PC-3 (cell line): ENCODE measurements at places on chromosomes 7 and 10. TPM values are rescaled to one million over a fixed set of nuclear protein-coding genes. Genes with fewer than 3 reads are reported as not detected.

GRCh38 chr7:6166443-6166891 is 106.0 kb downstream of the CYTH3 start:
- DNase-seq: no peak

DNA sequence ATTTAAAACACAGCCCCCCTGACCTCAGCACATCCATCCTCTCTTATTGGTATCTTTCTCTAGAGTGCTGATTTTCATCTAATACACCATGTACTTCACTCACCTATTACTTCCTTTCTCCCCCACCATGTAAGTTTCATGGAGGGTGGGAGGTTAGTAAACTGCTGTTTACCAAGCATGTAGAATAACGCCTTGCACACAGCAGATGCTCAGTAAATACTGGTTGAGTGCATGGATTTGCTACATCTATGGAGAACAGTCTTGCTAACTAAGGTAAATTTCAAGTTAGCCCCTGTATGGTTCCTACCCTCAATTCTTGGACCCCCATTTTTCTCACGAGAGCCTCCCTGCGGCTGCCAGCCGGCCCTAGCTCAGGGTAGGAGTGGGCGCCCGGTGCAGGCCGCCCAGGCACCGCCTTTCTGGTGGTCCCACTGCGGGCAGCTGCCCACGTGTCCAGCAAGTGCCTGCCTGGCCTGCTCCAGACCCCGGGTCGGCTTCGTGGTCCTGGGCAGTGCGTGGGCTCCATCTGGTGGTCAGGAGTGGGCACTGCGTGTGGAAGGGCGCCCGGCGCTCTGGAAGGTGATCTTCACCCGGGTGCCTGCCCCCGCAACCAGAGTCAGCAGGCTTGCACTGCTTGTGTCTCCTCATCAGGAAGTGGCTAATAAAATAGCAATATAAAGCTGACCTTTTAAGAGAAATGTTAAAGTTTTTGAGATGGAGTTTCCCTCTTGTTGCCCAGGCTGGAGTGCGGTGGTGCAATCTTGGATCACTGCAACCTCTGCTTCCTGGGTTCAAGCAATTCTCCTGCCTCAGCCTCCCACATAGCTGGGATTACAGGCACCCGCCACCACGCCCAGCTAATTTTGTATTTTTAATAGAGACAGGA is 63.4 kb upstream of the DNAJB6 start:
- peak; percentile 82 for DNase-seq

DNA sequence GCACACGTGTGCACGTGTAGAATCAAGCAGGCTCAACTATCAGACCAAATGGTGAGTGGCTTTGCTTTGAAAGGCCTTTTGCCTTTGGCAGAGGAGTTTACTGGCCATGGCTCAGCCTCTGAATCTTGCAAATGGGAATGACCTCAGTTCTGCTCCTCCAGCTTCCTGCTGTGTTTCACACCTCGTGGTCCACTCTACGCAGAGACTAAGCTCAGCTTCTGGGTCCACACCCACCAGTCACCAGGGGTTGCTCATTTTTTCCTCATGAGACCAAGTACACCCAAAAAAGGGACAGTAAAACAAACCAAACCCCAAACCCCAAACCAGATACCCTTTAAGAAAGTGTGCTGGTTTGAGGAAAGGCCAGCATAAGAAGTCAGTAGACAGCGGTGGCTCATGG is 236.4 kb downstream of the DNAJB6 start:
- no peak for DNase-seq

- peak; percentile 33 for DNase-seq
These were observed 28.8 kb downstream of the PFKP start for GRCh38 chr10:3096149-3096548.

Gene NPTX2
- total RNA-seq: not detected in 2 replicates

GRCh38 chr10:15363031-15363430 is 8.1 kb downstream of the FAM171A1 start:
- no peak for DNase-seq

DNA sequence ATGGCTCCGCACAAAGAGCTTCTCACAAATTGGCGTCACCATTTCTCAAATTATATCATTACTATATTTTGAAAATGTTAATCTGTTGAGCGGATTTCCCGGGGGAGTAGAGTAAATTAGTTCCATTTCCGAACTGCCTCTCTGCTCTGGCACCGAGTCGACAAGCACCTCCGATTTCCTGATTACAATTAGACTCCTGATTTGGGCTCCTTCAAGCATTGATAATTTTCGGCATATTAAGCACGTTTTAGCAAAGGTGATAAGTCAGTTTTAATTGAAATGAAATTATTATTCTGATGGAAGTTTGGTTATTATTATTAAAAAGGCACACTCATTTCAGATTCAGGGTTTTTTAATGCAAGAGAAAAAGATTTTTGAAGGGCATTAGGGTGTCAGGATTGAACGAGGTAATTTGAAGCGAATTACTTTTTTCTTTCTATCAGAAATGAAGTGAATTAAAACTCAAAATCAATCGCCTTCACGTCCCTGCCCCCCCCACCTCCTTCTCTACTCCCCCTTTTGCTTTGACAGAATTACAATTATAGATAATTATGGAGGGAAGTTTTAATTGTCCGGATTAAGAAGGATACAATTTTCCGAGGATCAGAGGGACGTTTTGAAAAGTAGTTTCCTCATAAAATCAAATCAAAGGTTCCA is 4.0 kb upstream of the UNCX start:
- DNase-seq: no peak

GRCh38 chr7:105218939-105219770 is 169.6 kb downstream of the SRPK2 start:
- DNase-seq: peak; percentile 79

DNA sequence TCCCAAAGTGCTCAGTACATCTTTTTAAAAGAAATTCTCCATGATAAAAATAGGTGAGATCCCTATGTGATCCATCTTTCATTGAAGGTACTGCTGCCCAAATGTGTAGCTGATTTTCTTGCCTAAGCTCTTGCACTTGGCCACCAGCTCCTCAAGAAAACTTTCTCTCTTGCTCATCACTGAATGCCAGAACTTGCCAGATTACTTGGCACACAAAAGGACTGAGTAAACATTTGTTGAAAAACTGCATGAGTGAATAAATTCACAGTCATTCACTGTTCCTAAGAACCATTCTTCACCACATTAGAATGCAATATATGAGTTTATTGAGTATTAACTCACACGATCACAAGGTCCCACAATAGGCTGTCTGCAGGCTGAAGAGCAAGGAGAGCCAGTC is 99.9 kb downstream of the TRIL start:
- DNase-seq: peak; percentile 95

- DNase-seq: peak; percentile 94
These were observed 66.3 kb downstream of the GLI3 start for GRCh38 chr7:42170724-42171123.

- peak; percentile 9 for DNase-seq
These were observed 638 bp downstream of the IQCE start for GRCh38 chr7:2559283-2559950.

Gene PIP
- total RNA-seq: not detected in 2 replicates

GRCh38 chr7:102432442-102433218 is 745 bp upstream of the ORAI2 start:
- no peak for DNase-seq

- no peak for DNase-seq
These were observed 272.6 kb downstream of the DOCK4 start for GRCh38 chr7:111933609-111934008.

DNA sequence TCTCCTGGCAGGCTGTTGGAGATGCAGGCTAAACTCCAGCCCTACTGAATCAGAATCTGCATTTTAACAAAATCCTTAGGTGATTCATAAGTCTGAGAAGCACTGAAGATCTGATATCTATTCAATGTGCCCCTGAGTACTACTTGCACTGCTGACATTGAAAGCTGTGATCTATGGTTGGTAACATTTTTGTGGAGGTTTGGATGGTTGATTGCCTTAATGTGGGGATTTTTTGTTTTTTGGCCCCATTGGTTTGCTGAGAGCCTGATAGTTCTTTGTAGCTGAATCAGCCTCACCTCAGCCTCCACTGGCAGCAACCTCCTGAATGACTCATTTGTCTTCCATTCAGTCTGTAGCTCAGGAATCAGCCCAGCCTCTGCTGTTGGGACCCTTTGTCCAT is 14.7 kb upstream of the LRRN3 start:
- peak; percentile 34 for DNase-seq

DNA sequence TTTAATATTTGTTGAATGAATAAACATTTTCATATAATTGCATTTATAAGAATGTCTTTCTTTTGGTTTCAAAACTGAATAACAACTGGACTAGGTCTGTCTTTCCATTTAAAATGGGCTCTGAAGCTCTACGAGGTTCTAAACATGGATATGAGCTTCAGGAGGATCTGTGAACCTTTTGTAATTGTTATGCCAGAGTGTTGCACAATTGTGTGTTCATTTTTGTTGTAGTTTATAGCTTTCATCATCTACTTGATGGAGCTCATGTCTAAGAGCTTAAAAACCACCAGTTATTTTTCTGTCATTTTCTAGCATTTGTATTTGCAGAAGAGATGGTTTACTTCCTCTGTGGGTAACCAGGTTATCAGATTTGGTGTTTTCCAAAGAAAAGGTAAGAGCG is 265.7 kb upstream of the NPY start:
- no peak for DNase-seq

- DNase-seq: no peak
These were observed 85.8 kb downstream of the CALD1 start for GRCh38 chr7:134865001-134865845.

DNA sequence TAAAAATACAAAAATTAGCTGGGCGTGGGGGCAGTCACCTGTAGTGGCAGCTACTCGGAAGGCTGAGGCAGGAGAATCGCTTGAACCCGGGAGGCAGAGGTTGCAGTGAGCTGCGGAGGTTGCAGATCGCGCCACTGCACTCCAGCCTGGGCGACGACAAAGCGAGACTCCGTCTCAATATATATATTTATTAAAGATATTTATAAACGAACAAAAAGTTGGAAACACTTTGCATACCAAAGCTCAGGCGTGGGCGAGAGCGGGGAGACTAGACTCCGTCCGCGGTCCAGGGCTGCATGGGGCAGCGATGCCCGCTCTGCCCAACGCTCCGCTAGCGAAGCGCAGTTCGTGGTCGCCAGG is 7.9 kb upstream of the CRYGN start:
- no peak for DNase-seq

DNA sequence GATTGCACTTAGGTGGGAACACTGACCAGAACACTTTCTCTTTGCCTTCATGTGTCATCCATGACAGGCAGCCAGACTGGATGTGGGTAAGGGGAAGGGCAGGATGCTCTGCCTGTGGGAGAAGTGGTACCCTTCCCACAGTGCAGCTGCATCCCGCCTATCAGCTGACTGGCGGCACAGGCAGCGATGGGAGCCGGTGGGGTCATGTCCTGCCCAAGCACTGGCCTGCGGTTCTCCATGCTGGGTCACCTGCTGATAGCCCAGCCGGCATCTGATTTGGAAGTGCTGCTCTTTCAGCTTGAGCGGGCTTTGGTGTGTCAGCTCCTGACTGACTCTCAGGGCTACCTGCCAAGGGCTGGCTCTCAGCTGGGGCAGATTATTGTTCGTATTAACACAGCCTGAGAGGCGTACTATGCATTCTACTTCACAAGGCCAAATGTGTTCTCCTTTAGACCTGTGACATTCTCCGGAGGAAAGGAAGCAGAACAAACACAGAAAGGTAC is 105.2 kb upstream of the PDLIM1 start:
- DNase-seq: peak; percentile 31
